ENCODE measurements at places on chromosomes 6 and 20.

- no peak for DNase-seq
These were observed 27.1 kb upstream of the TASP1 start for GRCh38 chr20:13665709-13666395.

DNA sequence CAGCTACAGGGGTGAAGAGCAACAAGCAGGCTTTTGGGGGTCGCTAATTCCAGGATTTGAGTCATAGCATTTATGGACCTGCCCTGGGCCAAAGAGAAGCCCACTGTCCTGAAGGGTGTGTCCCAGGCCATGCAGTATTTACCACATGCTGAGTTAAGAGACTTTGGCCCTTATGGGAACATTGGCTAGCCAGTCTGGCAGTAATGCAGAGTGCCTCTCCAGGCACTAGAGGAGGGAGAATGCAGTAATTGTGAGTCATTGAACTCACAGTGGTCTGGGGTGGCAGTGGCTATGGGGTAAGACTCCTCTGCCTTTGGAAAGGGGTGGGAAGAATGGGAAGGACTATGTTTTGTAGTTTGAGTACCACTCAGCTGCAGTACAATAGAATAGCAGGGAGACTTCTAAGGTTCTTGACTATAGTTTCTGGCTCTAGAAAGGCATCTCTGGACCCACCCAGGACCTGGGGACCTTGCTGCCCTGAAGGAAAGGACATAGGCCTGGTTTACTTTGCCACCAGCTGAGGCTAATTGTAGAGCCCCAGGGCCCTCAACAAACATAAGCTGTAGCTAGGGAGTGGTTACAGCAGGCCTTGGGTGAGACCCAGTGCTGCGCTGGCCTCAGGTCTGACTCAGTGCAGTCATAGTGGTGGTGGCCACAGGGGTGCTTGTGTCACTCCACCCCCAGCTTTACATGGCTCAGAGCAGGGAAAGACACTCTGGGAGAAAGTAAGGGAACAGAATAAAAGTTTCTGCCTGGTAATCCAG is 520.9 kb downstream of the HTR1B start:
- DNase-seq, result no peak

DNA sequence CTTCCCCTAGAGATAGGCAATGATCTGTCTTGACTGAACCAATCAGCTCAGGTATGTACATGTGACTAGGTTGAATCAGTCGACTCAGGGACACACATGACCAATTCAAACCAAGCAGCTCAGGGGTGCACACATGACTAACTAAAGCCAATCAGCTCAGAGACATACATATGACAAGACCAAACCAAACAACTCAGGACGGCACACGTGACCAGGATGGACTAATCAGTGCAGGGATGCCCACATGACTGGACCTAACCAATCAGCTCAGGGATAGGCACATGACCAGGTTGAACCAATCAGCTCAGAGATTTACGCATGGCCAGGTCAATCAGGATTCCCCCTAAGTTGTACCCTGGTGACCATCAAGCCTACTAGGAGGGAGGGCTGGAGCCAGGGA is 310.3 kb downstream of the CDH26 start:
- no peak for DNase-seq

DNA sequence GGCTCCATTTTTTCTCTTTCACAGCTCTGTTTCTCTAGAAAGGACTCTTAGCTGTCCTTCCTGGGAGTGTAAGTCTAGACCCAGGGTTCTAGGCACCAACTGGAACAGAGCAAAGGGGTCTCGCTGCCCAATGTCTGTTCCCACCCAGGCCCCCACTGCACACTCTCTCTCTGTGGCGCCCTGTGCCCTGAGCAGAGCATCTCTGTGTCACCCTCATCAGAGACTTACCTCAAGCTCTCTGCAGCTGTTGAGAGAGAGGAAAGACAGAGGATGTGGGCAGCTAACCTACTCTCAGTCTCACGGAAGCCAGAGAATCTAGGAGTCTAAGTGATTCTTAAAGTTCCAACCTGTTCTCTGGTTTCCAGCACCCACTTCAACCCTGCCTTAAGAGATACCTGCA is 9.5 kb downstream of the NCR2 start:
- peak; percentile 37 for DNase-seq

- DNase-seq, result no peak
These were observed 176.7 kb downstream of the CLIC5 start for GRCh38 chr6:45838996-45839395.

- DNase-seq, result no peak
These were observed 3.0 kb downstream of the CD83 start for GRCh38 chr6:14120546-14120945.

DNA sequence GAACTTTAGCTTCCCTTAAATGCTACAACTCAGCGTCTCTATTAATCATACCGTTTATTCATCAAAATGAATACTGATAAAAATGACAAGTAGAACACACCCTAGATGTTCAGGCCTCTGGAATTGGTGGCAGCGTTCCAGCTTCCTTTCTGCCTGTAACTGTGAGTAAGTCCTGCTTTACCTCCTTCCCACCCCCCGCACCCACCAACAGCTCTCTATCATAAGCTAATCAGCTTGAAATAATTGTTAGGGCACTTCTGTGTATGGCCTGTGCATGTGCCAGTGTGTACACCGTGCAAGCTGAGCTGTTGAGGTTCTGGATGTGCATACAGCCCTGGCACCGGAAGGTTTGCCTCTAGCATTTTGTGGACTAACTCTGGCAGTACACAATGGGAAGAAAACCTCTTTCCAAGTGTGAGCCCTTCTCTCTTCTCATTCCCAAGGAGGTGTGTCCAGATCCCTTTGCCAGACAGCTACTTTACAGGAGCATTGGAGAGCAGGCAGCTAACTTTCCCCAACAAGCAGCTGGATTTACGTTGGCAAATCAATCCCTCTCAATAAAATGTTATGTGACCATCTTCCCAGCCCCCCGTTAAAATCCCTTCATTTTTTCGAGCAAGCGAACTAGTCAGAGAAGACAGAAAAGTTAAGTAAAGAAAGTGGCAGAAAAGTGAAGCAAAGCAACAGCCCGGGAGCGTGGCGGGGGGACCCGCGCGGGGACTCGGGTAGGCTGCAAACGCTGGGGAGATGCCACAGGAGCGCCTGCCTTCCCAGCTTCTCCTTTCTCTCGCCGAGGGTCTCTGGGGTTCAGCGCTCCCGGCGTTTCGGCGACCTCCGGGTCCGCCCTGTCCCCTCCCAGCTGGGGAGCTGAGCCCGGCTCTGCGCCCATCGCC is 803 bp upstream of the ADGRG6 start:
- DNase-seq, result no peak
